ENCODE measurements at places on chromosomes 3 and 15.

DNA sequence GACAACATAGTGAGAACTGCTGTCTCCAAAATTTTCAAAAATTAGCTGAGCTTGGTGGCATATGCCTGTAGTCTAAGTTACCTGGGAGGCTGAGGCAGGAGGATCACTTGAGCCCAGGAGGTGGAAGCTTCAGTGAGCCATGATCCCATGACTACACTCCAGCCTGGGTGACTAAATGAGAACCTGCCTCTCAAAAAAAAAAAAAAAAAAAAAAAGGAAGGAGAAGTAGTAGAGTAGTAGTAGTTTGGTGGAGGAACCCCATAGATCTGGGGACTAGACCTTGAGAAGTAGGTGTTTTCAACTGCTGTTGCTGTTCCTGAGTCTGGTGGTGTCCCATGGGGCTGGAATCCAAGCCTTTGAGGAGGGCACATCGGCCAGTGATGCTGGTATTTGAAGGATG lies 38.4 kb upstream of the UBE2E2 start:
- no peak for DNase-seq

GRCh38 chr3:98561727-98562521 lies 30.1 kb downstream of the GPR15 start:
- no peak for DNase-seq

- no peak for DNase-seq
These were observed 11.9 kb downstream of the ABI3BP start for GRCh38 chr3:100981164-100981911.

DNA sequence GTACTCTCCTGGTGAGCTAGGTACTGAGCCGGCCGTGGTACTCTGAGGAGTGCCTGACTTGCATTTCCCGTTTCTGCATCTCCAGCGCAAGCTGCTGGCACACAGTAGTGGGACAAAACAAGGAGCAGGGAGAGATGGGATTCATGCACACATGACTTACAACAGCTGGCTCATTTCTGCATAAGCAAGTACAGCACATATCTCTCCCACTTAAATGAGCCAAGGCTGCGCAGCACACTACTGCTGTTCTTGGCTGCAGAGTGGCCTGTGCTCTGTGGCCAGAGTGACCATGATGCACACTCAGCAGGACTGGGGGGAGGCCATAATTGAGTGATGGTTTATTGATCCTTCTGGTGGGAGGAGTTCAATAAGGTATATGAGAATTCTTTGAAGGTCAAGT lies 59.2 kb upstream of the ABHD17C start:
- no peak for DNase-seq

GRCh38 chr15:93221759-93222158 lies 132.7 kb upstream of the RGMA start:
- no peak for DNase-seq

DNA sequence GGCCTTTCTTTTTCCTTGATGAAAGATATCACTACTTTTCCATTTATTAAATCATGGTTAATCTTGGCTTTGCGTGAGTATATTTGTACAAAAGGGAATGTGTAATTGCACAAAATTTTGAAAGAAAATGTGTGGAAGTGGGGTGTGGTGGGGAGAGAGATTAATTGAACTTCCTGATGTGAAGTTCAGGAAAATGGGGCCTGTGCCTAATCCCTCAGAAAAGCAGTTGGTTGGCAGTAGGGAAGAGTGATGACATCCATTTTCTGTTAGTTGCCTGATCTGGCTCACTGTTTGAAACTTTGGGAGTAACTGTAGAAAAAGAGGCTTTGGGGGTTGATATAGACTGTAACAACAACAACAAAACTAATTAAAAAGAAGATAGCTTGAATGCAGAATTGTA lies 10.8 kb upstream of the IL20RB start:
- DNase-seq: no peak

- DNase-seq: no peak
These were observed 185.2 kb downstream of the ANXA2 start for GRCh38 chr15:60212536-60212935.

DNA sequence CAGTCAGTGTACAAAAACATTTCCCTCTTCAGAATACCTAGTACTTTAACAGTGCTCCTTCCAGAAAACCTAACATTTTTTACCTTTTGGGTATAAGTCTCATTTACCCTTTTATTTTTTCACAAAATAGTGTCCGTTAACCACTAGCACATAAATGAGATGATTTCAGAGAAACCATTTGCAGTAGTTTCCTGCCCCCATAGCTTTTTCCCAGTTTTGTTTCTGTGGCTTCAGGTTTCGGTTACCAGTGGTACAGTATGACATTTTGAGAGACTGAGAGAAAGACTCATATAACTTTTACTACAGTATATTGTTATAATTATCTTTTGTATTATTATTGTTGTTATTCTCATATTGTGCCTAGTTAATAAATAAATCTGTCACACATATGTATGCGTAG lies 6.2 kb upstream of the RBMS3 start:
- no peak for DNase-seq

DNA sequence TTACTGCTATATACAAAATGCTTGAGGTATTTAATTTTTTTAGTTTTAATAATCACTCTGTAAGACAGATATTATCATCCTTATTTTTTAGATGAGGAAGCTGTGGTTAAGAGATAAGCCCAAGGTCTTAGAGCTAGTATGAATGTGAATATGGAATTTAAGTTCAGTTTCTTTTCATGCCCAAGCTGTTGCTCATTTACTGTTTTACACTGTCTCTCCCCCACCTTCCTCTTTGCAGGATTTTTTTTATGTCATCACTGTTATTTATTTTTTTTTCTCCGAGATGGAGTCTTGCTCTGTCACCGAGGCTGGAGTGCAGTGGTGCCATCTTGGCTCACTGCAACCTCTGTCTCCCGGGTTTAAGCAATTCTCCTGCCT lies 22.5 kb downstream of the MAP2K5 start:
- DNase-seq: no peak

DNA sequence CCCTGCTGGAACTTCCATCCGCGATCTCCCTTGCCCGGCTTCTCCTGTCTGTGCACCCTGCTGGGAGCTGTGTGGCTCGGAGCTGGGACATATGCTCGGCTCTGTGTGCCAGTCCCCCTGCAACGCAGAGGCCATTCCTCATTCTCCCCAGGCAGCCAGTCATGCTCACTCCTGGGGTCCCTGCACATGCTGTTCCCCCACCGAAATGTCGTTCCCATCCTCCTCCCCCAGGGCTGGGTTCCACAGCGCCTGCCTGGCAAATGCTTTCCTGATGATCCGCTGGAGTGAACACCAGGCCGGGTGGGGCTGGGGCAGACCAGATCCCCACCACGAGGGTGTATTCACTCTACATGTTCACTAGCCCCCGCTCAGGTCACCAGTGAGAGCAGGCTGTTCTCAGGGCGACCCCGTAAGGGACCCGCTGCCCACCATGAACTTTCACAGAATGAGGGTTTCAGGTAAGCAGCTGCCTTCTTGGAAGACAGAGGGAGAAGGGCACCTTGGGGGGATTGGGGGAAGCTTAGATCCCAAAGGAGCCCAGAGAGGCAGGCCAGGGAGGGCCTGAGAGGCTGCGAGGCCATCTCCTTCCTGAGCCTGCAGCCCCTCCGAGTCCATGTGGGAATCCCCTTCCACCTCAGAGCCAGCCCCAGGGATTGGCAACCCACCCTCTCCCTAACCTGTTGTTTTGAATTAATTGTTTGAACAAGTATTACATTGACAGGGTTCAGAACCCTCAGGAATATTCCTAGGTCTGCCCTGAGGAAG lies 88.7 kb upstream of the IQSEC1 start:
- DNase-seq: no peak

GRCh38 chr15:71057581-71057980 lies 57.7 kb upstream of the THSD4 start:
- DNase-seq: no peak

DNA sequence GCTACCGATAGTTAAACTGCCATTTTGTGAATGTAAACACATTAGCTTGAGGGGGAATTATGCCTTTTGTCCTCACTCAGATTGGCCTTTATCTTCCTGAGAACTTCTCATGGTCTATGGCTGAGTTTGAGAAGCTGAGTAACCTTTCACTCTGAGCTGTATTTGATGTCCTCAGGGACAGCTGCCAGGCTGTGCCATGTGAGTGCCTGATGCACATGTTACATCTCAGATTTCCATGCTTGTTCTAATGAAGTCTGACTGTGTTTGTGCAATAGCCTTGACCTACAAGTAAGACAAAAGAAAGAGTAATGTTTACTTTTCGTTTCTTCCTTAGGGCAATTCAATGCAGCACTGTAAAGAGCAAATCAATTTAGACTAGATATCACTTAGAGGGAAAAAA lies 44.1 kb upstream of the ARL6 start:
- no peak for DNase-seq

DNA sequence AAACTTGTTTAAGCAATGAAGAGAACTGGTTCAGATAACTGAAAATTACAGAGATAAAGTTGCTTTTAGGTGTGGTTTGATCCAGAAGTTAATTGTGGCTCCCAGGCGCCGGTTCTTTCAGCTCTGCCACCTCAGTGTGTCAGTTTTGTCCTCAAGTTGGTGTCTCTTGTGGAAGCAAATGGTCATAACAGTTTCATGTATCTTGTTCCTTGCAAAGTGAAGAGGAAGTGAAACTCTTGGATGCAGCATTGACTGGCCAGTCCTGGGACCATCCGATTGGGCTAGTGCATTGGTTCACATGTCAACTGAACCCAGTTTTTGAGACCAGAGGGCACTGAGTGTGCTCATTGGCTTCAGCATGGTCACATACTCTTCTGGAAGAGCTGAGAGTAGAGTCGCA lies 181.4 kb upstream of the GRM7 start:
- DNase-seq: no peak

- no peak for DNase-seq
These were observed 40.4 kb downstream of the DNAJB8 start for GRCh38 chr3:128426128-128426921.

DNA sequence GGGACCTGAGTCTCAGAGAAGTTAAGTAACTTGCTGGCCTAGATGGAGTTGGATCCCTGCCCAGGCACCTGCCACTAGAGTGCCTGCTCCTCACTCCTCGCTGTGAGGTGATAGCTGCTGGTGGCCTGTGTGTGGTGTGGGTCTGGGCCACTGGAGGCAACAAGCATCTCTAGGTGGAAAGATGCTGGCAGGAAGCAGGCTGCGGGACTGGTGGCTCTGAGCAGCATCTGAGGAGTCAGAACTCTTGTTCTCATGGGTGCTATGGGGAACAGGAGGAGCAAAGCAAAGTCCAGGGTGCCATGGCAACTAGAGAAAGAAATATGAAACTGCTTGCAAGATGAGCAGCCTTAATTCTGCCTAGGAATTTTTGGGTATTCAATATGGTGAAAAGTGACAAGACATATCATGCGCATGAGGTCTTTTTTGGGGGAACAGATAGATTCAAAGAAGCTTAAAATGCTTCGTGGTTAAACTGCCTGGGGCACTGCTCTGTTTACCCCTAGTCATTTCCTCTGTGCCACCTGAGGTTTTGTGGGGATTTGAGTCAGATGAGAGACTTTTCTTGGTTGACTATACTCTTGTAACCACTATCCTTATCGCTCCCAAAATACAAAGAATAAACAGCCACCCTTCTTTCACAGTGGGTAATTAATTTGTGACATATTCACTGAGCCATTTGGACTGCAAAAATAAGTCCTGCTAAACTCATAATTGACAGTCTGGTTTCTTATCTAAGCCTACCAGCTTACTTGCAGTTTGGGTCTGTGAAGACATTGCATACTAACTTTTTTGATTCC lies 50.3 kb downstream of the MED12L start:
- DNase-seq: no peak

- no peak for DNase-seq
These were observed 35.3 kb downstream of the MOBP start for GRCh38 chr3:39502838-39503145.

DNA sequence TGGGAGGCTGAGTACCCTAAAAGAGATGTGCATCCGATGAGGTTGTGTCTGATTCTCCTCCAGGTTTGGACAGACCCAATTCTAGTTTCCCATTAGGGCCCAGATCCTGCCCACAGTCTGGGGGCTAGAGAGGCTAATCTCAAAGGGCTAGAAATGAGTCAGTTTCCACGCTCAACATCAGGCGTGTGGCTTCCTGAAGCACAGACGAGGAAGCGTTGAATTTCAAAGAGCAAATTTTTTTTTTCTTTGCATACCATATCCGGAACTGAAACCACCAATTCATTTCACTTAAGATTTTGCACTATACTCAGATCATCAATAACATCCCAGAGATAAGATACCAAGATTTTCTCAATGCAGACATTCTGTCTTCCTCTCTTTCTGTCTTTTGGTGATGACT lies 173.8 kb upstream of the BCL6 start:
- no peak for DNase-seq

GRCh38 chr3:100973594-100973993 lies 19.6 kb downstream of the ABI3BP start:
- no peak for DNase-seq

DNA sequence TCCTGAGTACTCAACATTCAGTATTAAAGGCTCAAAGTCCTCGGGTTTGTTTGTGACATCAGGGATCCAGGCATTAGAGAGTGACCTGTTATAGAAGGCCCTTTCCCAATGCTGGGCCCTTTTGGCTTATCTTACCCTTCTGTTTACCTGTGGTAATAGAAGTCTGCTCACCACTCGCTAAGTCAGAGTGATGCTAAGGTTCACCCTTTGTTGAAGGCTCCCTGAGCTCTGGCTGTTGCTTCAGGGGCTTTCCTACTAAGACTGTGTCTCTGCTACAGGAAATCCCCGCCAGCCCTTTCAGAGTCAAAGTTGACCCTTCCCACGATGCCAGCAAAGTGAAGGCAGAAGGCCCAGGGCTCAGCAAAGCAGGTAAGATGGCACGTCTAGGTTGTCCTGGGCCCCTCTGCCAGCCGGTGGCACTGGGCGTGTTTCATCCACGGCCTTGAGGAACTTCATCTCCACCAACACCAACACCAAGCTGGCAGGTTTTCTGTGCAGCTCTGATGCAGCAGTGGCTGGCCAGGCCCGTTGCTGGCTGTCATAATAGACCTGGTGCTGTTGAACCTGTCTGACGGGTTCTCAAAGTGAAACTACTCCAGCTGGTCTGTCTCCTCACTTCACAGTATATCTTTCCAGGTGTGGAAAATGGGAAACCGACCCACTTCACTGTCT lies 99.1 kb downstream of the DNASE1L3 start:
- DNase-seq: peak; percentile 2

- DNase-seq: no peak
These were observed 12.1 kb upstream of the MAGI1 start for GRCh38 chr3:66050821-66051220.

DNA sequence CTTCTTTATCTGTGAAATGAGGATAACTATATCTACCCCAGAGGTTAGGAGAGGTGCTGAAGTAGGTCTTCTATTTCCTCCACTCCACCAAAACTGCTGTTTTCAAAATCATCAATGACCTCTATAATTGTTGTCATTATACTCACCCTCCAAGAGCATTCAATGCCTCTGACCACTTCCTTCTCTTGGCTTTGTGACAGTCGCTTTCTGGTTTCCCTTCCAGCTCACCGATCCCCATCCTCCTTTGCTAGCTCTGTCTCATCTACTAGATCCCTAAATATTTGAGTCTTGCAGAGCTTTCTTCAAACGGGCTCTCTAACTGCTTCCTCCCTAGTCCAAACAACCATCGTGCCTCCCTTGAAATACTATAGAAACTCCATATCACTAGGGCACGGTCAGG lies 153.5 kb downstream of the RPLP1 start:
- no peak for DNase-seq

- DNase-seq: no peak
These were observed 2.0 kb downstream of the XRN1 start for GRCh38 chr3:142445816-142446254.

Measured in NCI-H1417 treated with DMSO at 0.1 percent for 48 hours (cell line).